ENCODE measurements at places on chromosomes 16 and 17.

GRCh38 chr16:88004391-88004790, 53.2 kb downstream of the BANP start:
- no peak for DNase-seq

- DNase-seq: no peak
Measured at GRCh38 chr16:56732366-56732765, 2.4 kb downstream of the NUP93 start.

GRCh38 chr17:57366177-57366557, 109.8 kb downstream of the MSI2 start:
- DNase-seq: no peak

DNA sequence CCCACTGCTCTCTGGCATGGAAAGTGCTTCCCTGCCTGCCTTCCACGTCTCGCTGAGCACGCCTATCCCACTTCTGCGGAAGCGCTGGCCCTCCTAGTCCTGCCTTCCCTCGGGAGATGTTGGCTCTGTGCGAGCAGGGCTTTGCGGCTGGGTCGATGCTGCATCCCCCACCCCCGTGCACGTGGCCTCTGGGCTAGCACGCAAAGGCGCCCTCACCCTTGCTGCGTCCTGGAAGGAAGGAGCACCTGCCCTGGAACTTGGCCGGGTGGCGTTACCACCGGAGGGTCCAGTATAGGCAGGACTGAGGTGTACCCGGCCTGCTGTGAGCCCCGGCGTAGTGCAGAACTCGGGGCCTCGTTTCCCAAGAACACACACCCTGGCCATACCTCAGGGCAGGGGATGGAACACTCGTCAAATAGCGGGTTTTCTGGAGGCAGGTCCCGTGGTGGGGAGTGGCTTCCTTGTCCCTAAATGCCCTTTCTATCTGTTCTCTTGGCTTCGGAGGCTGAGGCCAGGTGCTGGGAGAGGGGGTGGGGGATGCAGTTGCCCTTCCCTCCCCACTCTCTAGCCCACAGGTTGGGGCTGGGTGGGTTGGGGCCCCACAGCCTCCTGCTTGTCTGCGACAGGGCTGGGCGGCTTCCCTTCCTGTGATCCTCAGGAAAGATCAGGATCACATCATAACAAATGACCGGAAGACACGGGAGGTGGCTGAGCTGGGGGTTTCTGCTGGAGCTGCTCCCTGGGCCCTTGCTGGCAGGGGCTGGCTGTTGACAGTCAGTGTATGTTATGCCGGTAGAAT, 17.4 kb downstream of the BAIAP2 start:
- no peak for DNase-seq

DNA sequence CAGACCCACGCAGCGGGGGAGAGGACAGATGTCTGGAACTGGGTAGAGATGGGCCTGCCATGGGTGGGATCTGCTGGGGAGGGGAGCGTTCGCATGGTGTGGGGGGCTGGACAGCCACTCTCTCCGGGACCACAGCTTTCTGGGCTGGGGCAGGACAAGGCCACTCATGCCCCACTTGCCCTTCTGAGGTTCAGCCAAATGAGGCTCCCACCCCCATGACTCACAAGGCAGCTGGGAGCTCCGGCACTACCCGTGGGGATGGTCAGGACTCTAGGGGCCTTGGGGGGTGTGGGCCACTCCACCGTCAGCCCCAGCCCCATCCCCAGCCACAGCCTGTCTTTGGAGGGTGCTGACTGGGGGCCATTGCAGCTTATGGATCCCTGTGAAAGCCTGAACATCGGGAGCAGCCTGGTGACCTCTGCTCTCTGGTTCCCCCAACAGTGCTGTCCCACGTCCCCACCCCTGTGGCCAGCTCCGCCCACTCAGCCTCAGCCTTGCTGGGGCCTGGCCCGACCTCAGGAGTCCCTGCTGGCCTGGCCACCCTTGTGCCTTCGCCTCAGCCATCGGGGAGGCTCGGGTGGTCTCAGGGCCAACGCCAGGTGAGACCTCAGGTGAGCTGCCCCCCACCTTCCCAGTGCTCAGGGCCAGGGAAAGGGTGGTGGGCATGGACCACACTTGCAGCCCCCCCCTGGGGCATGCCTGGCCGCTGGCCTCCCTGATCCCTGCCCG, 4.7 kb upstream of the CDH15 start:
- no peak for DNase-seq

DNA sequence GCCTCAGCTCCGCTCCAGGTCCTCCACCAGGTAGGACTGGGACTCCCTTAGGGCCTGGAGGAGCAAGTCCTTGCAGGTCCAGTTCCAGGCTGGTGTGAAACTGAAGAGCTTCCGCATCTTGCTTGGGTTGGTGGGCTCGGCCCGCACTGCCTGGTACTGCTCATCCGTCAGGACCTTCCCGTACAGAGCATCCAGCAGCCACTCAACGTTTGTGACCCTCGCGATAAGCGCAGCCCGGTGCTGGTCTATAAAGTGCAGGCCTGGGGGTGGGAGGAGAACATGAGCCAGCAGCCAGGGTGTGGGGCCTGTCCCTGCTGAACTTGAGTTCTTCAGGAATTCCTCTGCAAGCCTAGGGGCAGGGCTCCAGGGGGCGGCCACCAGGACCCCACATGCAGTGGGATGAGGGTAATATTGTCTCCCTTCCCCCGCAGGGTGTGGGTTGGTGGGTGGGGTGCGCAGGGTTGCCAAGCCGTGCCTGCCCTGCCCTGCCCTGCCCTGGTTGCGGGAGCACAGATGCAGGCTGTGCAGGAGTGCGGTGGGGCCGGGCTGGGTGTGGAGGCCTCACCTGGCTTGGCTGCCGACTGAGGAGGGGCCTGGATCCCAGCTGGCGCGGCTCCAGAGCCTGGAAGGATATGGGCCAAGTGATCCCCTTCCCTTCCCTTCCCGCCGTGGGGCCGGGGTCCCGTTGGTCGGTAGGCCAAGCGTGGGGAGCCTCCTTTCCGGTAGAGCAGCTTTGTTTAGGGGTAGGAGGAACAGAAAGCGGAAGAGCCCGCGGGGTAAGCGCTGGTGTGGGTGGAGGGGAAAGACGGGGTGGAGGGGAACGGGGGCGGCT, 762 bp downstream of the PYCARD start:
- DNase-seq: no peak

DNA sequence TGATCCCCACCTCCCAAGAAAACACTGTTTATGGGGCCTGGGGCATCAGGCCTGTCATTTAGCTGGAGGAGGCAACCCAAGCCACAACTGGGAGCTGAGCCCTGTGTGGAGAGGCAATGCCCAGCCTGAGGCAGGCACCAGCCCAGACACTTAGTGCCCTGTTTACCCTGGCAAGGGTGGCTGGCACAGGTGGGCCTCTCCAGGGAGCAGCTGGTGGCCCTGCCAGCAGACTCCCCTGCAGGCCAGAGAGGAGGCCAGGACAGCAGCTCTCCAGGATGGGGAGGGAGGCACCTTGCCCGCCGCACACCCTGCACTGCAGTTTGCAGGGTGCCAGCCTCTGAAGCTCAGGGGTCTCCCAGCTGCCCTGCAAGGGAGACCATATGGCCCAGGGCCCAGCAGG, 9.1 kb upstream of the TMEM92 start:
- DNase-seq: no peak

GRCh38 chr16:87729266-87729954, 36.4 kb downstream of the KLHDC4 start:
- no peak for DNase-seq

DNA sequence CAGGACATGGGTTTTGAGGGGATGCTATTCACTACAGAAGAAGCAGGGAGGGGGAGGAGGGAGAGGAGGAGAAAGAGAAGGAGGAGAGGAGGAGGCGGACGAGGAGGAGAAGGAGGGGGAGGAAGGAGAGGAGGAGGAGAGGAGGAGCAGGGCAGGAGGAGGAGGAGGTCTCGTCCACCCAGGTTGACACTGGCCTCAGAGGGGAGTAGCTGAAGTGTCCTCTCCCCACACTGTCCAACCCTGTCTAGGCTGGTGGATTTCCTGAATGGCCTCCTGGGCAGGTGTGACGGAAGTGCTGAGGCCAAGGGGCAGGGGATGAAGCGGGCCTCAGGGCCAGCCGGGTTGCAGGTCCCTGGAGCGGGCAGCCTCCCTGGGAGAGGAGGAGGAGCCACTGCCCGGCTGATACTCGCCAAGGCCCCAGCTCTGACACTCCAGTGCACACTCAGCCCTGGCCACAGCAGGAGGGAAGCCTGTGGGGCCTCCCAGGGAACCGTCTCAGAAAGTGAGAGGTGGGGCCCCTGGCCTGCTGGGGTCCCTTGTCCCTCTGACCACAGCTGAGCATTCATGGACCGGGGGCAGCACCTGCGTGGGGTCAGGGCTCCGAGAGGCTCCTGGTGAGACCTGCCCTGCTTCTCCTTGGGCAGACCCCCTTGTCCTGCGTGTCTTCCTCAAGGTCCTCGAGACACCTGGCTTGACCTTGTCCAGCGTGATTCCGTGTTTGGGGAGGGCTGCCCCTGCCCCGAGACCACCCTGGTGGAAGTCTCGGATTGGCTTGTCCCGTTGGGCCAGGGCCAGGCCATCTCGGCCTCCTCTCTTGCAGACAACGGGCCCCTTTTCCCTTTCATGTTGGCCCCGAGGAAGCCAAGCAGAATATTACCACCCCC, 200.6 kb upstream of the CIBAR2 start:
- DNase-seq: no peak

DNA sequence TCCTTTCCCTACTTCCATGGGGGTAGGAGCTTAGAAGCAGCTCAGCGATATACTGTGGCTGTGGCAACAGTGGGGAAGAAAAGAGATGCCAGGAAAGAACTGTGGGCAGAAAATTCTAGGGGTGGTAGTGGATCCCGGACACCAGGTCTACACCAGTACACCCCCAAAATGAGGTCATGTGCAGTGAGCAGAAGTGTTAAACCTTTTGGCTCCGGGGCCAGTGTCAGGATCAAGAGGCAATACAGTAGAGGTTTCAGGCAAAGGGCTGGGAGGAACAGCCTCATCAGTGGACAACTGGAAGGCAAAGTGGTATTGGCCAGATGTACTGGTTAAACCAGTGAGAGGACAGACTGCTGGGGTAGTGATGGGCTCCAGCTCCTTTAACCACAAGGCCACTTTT, 163.1 kb upstream of the CCL2 start:
- no peak for DNase-seq

GRCh38 chr16:72764015-72764654, 283.8 kb downstream of the ZFHX3 start:
- DNase-seq: no peak

DNA sequence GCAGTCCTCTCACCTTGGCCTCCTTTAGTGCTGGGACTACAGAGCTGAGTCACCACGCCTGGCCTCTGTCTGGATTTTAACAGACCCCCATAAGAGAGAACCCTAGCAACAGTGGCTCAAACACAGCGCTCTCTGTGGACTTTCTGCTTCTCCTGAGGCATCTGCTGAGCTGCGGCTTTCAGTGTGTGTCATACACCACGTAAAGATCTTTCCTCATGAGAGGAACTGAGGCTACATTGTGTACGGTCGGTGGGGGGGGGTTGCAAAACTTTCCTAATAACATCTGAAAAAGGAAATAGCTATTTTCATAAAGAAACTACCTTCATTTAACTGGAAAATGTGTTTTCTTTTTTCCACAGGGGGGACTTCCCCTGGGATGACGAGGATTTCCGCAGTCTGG, 32.9 kb downstream of the DEF8 start:
- DNase-seq: no peak

DNA sequence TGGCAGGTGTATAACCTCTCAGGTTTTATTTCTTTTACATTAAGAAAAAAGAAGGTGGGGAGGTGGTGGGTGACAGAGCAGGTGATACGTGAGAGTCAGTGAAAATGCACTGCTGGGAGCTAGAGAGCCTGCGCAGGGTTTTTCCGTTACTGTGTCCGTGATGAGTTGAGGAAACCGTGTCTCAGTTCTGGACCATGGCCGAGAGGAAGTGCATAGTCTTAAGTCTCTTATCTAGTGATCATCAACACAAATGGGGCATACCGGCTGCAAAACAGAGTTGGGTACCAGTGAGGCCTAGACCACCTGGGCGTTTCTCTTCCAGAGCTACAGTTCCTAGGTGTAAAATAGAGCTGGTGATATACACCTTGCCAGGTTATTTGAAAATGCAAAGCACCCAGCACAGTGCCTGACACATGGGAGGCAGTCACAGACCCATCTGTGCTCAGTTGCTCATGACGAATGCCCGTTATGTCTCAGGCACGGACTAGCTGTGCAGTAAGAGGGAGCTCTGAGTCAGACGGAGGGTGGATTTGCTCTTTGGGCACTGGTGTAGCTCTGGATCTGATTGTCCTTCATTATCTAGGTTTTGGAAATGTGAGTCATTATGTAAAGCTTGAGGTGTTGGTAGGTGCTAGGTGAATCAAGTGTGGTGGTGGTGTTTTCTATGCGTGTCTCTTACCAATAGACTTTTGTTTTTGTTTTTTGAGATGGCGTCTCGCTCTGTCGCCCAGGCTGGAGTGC, 60.9 kb downstream of the RPTOR start:
- peak; percentile 29 for DNase-seq

DNA sequence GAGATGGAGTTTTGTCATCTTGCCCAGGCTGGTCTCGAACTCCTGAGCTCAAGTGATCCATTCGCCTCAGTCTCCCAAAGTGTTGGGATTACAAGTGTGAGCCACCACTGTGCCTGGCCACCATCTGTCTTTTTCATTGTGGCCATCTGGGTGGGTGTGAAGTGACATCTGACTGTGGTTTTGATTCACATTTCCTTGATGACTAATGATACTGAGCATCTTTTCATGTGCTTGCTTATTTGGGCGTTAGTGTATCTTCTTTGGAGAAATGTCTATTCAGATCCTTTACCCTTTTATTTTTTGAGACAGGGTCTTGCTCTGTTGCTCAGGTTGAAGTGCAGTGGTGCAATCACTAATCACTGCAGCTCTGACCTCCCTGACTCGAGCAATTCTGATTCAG, 53.9 kb upstream of the ERN1 start:
- DNase-seq: no peak

DNA sequence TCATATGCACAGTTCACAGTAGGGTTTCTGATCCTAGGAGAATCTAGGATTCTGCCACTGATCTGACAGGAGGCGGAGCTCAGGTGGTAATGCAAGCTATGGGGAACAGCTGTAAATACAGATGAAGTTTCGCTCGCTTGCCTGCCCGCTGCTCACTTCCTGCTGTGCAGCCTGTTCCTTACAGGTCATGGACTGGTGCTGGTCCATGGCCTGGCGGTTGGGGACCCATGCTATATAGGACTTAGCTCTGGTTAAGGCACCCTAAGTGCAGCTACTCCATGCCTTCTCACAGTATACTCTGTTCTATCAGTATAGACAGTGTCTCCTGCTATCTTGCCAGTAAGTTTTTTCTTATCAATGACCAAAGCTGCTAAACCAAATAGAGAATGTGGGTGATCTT, 2.4 kb downstream of the MPHOSPH6 start:
- no peak for DNase-seq

DNA sequence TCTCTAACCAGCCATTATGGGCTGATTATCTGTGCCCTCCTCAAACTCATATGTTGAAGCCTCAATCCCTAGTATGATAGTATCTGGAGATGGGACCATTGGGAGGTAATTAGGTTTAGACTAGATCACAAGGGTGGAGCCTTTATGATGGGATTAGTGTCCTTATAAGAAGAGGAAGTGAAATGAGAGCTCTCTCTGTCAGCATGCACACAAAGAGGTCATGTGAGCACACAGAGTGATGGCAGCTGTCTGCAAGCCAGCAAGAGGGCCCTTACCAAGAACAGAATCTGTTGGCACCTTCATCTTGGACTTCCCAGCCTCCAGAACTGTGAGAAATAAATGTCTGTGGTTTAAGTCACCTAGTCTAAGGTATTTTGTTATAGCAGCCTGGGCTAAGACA, 101.9 kb downstream of the PCTP start:
- DNase-seq: no peak

- DNase-seq: peak; percentile 42
Measured at GRCh38 chr16:71769222-71769621, 39.4 kb downstream of the AP1G1 start.

- peak; percentile 98 for DNase-seq
Measured at GRCh38 chr17:76709077-76709950, 1.5 kb downstream of the MXRA7 start.

All from fibroblast of the aortic adventitia (primary cell).